HT1080 (cell line): ENCODE measurements at places on chromosomes 16 and 17. TPM values are rescaled to one million over a fixed set of nuclear protein-coding genes. Genes with fewer than 3 reads are reported as not detected.

The TAC4 gene
- total RNA-seq, result 0.20 TPM in 1 of 2 replicates, not detected in the other

- DNase-seq, result no peak
These were observed 61.1 kb downstream of the RPA1 start for GRCh38 chr17:1890758-1891450.

The FGF11 gene
- total RNA-seq, result 0.23 and 0.37 TPM in 2 replicates

GRCh38 chr16:12728469-12728868 is 75.2 kb downstream of the CPPED1 start:
- no peak for DNase-seq

The NXN gene
- total RNA-seq, result 2.6 and 3.5 TPM in 2 replicates

GRCh38 chr17:28219771-28220170 is 99.2 kb upstream of the TMEM97 start:
- DNase-seq, result peak; percentile 58
